ENCODE measurements at places on chromosomes 6 and 20. TPM values are rescaled to one million over a fixed set of nuclear protein-coding genes. Genes with fewer than 3 reads are reported as not detected.

DNA sequence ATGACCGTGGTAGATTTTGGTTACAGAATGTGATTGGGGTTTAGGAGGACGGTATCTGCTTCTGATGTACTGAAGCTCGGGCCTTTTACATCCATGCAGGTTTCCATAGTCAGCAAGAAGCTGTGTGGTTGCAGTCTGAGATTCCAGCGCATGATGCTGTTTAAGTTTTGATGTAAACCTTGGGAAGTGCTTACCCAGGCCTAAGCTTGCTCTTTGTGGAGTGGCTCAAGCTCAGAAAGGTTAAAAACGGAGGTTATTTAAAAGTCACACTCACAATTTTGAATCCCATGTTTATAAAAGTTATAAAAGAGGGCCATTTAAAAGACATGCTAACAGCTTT, 121.4 kb downstream of the TIAM2 start:
- no peak for DNase-seq

DNA sequence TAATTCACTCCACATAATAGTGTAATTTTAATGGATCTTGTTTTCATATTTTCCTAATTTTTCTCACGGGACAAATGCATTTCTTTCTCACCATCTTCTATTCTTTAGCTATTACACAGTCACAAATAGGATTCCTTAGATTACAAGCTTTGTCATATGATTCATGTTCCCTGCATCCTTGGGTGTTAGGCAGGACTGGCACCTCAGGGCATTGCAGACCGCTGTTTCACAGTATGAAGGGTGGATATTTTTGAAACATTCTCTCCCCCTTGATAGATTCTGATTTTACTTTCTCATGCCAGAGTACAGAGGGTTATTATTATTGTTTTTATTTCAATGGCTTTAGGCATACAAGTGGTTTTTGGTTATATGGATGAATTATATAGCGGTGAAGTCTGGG, 602.5 kb downstream of the PHF3 start:
- no peak for DNase-seq

- DNase-seq, result no peak
Measured at GRCh38 chr6:114419175-114419574, 76.4 kb upstream of the HS3ST5 start.

DNA sequence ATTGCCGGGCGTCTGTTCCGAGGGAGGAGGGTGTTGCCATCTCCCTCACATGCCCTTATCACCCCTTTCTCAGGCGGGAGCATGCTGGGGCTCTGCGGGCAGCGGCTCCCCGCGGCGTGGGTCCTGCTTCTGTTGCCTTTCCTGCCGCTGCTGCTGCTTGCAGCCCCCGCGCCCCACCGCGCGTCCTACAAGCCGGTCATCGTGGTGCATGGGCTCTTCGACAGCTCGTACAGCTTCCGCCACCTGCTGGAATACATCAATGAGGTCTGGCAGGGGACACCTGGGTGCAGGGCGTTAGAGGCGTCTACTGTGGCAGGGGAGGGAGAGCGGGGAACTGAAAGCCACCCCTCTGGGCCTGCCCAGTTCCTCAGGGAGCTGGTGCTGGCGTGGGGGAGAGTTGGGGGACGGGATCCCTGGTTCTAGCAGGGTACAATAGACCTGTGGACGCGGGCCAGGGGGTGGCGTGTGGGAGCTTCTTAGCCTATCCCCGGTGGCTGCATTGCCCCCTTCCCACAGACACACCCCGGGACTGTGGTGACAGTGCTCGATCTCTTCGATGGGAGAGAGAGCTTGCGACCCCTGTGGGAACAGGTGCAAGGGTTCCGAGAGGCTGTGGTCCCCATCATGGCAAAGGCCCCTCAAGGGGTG, 697 bp downstream of the PPT2 start:
- DNase-seq, result peak; percentile 85

DNA sequence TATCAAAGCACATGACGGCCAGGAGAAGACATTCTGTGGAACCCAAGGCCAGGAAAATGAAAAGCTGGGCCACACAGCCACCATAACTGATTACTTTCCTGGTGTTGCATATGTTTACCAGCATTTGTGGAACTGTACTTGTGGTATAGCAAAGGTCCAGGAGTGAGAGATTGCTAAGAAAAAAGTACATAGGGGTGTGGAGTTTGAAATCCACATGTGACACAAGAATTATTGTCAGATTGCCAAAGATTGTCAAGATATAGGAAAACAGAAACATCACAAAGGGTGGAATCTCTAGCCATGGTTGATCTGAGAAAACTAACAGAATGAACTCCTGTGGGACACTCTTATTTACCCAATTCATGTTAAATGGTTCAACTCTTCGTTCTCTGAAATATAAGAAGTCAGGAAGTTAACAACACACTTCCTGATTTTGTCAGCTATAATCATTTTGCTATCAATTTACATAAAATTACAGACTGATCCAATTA, at the start of gene OR2B2:
OR2B2 (minus strand) TSS at position 441 of the 491 bp plus-strand sequence; CDS start at position 364, 77 bp downstream.
- no peak for DNase-seq

- DNase-seq, result no peak
Measured at GRCh38 chr20:35191419-35192117, 19.7 kb downstream of the PROCR start.

DNA sequence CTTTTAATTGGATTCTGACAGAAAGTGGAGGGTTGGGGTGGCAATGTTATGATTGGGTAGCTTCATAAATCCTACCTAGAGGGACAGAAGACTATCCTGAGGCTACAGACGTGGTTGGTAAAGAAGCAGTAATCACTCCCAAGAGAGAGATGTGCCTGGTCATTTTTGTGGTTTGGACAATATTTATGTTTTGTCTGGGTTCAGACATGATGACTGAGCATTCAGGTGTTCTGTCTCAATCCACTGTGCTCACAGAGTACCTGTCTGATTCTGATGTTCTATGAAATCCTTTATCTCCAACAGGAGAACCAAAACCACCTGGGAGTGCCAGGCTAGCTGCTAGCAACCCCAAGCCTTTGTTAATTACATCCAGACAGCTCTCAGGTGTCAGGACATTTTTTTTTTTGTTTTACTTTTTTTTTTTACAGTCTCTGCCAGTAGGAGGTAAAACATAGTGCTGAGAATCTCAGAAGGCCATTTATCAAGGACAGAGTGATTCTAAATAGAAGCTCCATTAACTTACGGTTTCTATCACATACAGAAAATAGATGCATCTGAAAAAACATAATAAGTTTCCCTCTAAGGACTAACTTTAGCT, 1.6 kb upstream of the HLA-DQA1 start:
- DNase-seq, result no peak

- DNase-seq, result peak; percentile 66
Measured at GRCh38 chr20:47317127-47317895, 39.2 kb downstream of the ZMYND8 start.

The SEMG1 gene
- total RNA-seq, result not detected

The PXDC1 gene
- 27.9 TPM for total RNA-seq

GRCh38 chr6:34229877-34230276, 6.8 kb upstream of the HMGA1 start:
- DNase-seq, result no peak

GRCh38 chr6:66788579-66788978, 1081.6 kb upstream of the EYS start:
- DNase-seq, result no peak

The GNMT gene
- 0.76 TPM for total RNA-seq

The FAM83C gene
- 0.41 TPM for total RNA-seq

- DNase-seq, result no peak
Measured at GRCh38 chr20:62027116-62027515, 38.6 kb downstream of the TAF4 start.

The MAFB gene
- 17.9 TPM for total RNA-seq

GRCh38 chr6:72287801-72288200, 334.1 kb upstream of the KCNQ5 start:
- DNase-seq, result no peak

DNA sequence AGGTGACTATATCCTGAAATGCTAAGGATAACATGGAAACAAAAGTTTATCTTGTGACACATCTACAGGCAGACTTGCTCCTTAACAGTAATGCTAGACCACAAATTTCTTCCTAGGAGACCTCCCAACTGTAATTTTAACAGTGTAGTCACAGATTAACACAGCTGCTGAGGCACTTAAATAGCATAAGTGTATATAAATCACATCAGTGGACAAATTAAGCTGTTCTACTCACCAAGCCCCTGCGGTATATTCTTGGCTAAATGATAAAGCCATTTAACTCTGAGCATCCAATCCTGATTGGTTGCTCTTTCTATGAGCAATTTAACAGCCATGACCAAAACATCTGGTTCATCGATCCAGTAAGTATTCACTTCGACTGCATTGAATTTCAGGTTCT, 73.3 kb upstream of the LYRM2 start:
- DNase-seq, result no peak

DNA sequence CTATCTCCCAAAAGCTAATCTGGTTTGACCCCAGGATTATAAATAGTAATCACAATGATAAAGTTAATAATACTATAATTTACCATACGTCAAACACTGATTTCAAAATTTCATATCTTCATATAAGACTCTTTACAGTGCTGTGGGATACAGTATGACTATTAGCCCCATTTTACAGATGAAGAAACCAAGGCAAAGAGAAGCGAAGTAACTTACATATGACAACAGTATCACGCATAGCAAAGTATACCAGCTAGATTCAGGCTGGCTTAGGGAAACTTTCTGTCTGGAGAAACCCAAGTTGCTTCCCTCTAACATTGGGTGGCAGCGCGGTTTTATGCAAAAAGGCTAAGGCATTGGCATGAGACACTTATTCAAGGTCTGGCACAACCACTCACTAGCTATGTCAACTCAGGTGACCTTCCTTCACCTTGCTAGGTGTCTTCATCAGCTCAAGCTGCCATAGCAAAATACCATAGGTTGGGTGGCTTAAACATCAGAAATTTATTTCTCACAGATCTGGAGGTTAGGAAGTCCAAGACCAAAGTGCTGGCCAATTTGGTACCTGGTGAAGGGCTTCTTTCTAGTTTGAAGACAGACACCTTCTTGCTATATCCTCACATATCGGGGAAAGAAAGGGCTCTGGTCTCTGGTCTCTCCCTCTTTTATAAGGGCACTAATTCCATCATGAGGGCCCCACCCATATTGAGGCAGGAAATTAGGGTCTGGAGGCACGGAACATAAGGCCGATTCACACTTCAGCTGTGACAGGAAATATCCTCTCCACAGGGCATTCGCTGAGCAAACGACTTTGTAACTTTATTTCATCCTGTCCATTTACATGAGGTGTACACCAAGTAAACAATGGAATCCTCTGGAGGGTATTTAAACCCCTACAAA, 22.4 kb upstream of the UTRN start:
- no peak for DNase-seq

The TAP2 gene
- 47.4 TPM for total RNA-seq

The CRIP3 gene
- total RNA-seq, result 1.8 TPM

GRCh38 chr6:135692426-135692825, 159.1 kb upstream of the PDE7B start:
- no peak for DNase-seq

GRCh38 chr20:43543138-43543537, 15.7 kb upstream of the SGK2 start:
- DNase-seq, result no peak

- DNase-seq, result no peak
Measured at GRCh38 chr6:43020052-43020705, 1.2 kb upstream of the RRP36 start.

The EPB41L1 gene
- 95.3 TPM for total RNA-seq

DNA sequence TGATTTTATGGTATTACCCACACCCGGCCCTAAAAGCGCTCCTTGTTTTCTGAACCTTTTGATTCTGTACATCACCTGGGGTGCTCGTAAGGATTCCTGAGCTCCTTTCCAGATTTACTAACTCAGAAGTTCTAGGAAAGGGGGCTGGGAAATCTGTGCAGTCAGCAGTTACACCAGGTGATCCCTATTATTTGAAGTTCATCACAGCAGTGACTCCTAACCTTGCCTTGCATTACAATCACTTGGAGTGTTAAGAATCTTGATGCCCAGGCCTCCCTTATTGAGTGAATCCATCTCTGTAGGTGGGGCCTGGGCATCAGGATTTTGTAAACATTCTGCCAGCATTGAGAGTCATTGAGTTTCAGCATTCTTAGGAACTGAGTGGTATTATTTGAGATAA, 44.7 kb downstream of the BMP6 start:
- no peak for DNase-seq

- DNase-seq, result no peak
Measured at GRCh38 chr6:12101048-12101447, 88.9 kb downstream of the HIVEP1 start.

DNA sequence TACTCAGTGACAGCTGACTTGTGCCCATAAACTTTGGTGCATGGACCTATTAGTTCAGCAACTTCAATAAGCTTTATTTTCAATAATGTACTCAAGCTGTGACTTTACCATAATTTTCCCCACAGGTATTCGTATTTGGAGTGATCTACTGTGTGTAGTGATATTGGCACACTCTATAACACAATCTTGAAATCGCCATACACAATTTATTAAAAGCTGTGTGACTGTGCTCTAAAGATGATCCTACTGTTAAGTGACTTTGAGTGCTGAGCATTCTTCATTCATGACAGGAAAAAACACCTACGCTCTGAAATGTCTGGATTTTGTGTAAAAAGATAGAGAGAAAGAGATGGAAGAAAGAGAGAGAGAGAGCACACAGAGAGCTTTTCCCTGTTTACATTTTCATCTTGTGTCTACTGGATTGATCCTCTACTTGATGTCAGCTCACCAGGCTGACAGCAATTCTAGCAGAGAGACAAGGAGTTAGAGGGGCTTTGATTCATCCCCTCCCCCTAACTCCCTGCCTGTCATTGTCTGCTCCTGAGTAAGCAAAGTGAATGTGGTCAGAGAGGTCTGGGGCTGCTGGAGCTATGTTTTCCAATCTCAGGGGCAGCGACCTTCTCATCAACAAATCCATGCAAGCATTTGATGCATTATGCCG, 538.7 kb upstream of the POU3F2 start:
- no peak for DNase-seq

DNA sequence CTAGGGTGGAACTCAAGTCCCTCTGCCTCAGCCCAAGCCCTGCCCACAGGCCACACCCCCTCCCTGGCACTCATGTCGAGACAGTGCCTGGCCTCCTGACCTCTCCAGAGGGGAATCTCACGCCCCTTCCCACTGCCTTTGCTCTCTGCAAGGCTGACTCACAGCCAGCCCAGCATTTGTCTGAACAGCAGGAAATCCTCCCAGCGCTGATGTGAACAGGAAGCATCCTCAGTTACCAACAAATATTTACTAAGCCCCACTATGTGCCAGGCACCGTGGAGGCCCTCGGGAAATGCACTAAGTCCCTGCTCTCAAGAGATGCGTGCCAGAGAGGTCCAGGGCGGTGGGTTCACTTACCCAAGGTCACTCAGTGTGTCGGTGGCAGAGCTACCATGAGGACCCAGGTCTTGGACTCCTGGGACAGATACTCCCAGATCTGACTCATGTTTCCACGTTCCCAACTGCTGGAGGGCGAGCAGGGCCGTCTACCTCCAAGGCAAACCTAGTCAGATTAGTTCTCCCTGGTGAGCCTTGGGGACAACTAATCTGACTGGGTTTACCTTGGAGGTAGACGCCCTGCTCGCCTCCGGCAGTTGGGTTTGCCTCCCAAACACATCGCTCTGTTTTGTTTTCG, 7.8 kb downstream of the ADA start:
- peak; percentile 46 for DNase-seq

- no peak for DNase-seq
Measured at GRCh38 chr6:15968519-15968918, 160.4 kb upstream of the MYLIP start.

- no peak for DNase-seq
Measured at GRCh38 chr6:163300838-163301237, 113.7 kb upstream of the QKI start.

The STXBP5 gene
- 71.1 TPM for total RNA-seq

- no peak for DNase-seq
Measured at GRCh38 chr6:25630508-25631278, 21.3 kb upstream of the SCGN start.

GRCh38 chr20:25299806-25300205, 51.9 kb downstream of the PYGB start:
- DNase-seq, result no peak
